Activated T-helper 2 cell treated with anti-CD3 and anti-CD28 coated beads, Interferon-gamma antibody, Interleukin-2, Interleukin-4, amounts not matched to agents 10 μg/mL and 5 μg/mL and 100 μg/mL, durations not matched to agents 14 hours and 24 hours and 36 hours (primary cell): ENCODE measurements at places on chromosomes 6 and 20. TPM values are rescaled to one million over a fixed set of nuclear protein-coding genes. Genes with fewer than 3 reads are reported as not detected.

DNA sequence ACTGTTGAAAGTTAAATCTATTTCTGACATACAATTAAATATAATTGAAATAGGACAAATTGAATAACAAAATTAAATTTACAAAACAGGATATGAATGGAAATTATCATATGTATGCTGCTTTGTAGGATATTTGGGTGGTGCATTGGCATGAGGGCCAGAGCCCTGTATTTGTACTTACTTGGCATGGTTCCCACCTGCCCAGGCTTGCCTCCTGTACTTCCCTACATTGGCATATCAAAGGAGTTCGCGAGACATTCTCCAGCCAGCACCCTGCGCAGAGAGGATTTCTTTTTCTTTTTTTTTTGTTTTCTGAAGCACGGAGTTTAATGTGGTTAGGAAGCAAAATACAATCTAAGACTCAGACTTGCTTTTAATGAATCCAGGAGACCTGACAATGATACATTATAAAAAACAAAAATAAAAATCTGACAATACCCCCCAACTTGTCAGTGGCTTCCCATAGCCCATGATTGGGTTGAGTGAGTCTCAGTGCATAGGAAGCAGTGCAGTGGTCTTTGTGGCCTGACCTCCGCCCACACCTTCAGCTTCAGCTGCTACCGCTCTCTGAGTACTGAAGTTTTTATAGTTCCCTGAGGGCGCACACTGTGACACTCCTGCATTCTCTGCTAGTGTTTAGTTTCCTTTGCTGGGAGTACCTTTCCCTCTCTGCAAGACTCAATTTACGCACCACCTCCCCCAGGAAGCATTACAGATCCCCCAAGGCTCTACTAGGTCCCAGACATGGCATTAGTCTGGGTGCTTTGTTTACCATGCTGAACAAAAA, 440.8 kb downstream of the UTRN start:
- no peak overlapping the region for H3K4me3 ChIP-seq
- H3K27me3 ChIP-seq: no peaks in the 10 kb centered on the region
- no peak for DNase-seq
- H3K4me1 ChIP-seq: peaks cover 41% of the 10 kb centered on the region
- H3K36me3 ChIP-seq: peaks cover 33% of the 10 kb centered on the region
- H3K27ac ChIP-seq: peak overlapping the region; percentile 60

Gene SNPH
- total RNA-seq: 2.7 and 3.1 TPM in 2 replicates

- no peaks in the 10 kb centered on the region for H3K4me1 ChIP-seq
- no peak overlapping the region for H3K27ac ChIP-seq
- H3K27me3 ChIP-seq: peaks cover 17% of the 10 kb centered on the region
- H3K36me3 ChIP-seq: no peaks in the 10 kb centered on the region
- H3K4me3 ChIP-seq: no peak overlapping the region
These were observed 40.5 kb downstream of the TGM6 start for GRCh38 chr20:2421247-2421646.

Gene TMEM170B
- total RNA-seq: 0.62 and 0.78 TPM in 2 replicates

Gene TNFRSF21
- 2.7 and 2.8 TPM in 2 replicates for total RNA-seq

GRCh38 chr6:14254505-14254904, 136.9 kb downstream of the CD83 start:
- no peaks in the 10 kb centered on the region for H3K27me3 ChIP-seq
- H3K36me3 ChIP-seq: peaks cover 6% of the 10 kb centered on the region
- no peak for DNase-seq
- H3K4me1 ChIP-seq: peaks cover 9% of the 10 kb centered on the region

GRCh38 chr6:110728501-110728900, 86.8 kb downstream of the CDK19 start:
- H3K4me3 ChIP-seq: no peak overlapping the region
- peaks cover 5% of the 10 kb centered on the region for H3K4me1 ChIP-seq
- H3K27me3 ChIP-seq: no peaks in the 10 kb centered on the region
- H3K27ac ChIP-seq: no peak overlapping the region
- peaks cover 3% of the 10 kb centered on the region for H3K36me3 ChIP-seq

DNA sequence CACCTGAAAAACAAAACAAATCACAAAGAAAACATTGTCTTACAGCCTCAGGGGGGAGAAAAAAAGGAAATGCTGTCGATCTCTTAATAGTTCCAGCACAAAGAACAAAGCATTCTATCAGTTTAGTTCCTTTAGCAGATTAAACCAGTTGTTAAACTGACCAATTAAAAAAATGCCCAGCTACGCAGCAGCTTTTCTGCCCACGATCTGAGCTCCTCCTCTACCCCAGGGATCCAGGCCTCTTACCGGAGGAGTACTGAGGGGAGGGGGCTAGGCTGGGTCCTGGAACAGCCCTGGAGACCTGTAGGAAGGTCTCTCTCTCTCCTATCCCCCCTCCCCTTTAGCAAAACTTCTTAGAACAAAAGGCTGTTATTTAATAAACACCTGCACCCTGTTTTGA, 13.4 kb downstream of the PTK7 start:
- no peaks in the 10 kb centered on the region for H3K36me3 ChIP-seq
- no peak for DNase-seq
- H3K4me1 ChIP-seq: peaks cover 26% of the 10 kb centered on the region
- no peak overlapping the region for H3K27ac ChIP-seq

Gene EDN1
- total RNA-seq: 0.09 TPM in 2 replicates

DNA sequence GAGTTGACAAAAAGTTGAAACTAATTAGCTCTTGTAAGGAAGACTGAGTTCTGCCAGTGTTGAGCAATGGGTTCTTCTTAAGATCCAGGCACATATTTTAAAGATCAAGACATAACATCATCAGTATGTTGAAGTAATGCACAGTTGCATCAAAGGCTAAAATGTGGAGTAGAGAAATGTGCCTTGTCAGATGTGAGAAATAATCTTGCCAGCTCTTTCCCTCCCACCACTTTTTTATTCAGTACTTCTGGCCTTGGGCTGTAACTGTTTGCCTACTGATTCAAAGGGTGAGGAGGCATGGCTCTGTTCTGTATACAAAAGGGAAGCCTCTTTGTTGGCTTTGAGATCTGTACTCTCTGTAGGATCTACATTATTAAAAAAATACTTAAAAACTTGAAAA, 13.1 kb downstream of the PKIB start:
- peaks cover 10% of the 10 kb centered on the region for H3K27me3 ChIP-seq
- H3K27ac ChIP-seq: no peak overlapping the region
- no peaks in the 10 kb centered on the region for H3K4me1 ChIP-seq

DNA sequence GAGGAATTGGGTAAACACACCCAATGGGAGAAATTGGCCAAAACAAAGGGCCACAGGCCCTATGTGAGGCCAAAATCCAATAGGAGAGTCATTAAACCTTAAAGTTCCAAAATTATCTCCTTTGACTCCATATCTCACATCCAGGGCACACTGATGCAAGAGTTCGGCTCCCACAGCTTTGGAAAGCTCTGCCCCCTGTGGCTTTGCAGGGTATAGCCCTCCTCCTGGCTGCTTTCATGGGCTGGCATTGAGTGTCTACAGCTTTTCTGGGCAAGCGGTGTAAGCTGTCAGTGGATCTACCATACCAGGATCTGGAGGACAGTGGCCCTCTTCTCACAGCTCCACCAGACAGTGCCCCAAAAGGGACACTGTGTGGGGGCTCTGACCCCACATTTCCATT, 160.5 kb downstream of the ADGRG6 start:
- peaks cover 2% of the 10 kb centered on the region for H3K27me3 ChIP-seq
- DNase-seq: no peak
- H3K36me3 ChIP-seq: no peaks in the 10 kb centered on the region
- H3K4me1 ChIP-seq: peaks cover 1% of the 10 kb centered on the region
